Glutamatergic neuron (in vitro differentiated cells): ENCODE measurements at places on chromosomes 1 and 21.

- no peak for DNase-seq
These were observed 119.0 kb downstream of the PDE4B start for GRCh38 chr1:65911679-65912078.

- no peak for DNase-seq
These were observed 2.8 kb upstream of the PYGO2 start for GRCh38 chr1:154964359-154964758.

- DNase-seq = no peak
These were observed 821 bp downstream of the MASP2 start for GRCh38 chr1:11046270-11046566.

DNA sequence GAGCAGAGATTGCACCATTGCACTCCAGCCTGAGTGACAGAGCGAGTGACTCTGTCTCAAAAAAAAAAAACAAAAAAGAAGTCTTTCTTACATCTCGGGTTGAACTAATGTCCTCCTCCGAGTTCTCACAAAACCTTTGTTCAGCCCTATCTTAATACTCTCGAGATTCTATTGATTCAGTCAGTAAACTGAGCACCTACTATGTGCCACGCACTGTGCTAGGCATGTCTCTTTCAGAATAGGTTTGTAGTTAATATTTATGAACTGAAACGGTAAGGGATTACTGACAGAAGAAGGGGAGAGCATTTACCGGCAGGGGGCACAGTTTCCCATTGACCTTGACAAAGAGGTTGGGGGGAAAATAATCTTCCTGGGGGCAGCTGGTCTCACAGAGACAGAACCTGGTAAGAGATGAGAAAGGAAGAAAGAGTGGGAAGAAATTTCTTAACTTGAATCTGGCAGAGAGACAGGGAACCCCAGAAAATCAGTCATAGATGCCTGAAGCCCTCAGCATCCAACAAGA is 3.4 kb downstream of the PIAS3 start:
- no peak for DNase-seq

- no peak for DNase-seq
These were observed 25.6 kb downstream of the PPFIA4 start for GRCh38 chr1:203051841-203052324.
